Breast epithelium (tissue), 4 donors: ENCODE measurements at places on chromosomes 4 and X.

DNA sequence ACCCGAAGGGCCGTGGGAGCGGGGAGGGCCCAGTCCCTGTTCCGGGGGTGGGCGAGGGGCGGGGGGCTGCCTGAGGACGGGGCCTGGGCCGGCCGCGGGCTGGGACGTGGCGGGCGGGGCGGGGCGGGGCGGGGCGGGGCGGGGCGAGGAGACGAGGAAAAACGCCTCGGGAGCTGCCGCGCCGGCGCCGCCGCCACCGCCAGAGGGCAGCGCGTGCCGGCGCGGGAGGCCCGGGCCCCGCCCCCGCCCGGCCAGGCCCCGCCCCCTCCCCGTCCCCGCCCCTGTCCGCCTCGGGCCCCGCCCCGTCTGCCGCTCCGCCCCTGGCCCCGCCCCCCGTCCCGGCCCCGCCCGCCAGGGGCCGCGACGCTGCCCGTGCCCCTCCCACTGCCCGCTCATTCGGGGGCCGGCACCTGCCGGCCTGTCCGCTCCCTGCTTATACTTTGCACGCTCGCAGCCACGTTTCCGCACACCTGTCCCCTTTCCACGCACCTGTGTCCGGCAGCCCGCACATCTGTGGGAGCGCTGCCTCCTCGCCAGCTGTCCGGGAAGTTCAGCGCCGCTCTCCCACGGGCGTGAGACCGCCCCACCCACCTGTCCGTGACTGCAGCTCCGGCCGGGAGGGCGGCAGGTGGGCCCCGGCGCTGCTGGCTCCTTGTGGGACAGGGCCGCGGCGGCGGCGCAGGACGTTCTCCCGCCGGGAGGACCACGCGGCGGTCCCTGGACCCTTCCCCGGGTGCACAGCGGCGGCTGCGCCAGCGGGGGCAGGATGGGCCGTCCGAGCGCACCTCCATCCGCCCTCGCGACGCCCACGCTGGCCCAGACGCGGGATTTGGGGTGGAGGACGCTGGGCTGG is 1.7 kb upstream of the FGFRL1 start:
- peak overlapping the region; percentile 75 for H3K27ac ChIP-seq
- no peaks in the 10 kb centered on the region for H3K36me3 ChIP-seq
- H3K4me1 ChIP-seq, result peaks cover 9% of the 10 kb centered on the region
- peak; percentile 74 for DNase-seq
- peak overlapping the region; percentile 66 for H3K4me3 ChIP-seq
- no peaks in the 10 kb centered on the region for H3K27me3 ChIP-seq

DNA sequence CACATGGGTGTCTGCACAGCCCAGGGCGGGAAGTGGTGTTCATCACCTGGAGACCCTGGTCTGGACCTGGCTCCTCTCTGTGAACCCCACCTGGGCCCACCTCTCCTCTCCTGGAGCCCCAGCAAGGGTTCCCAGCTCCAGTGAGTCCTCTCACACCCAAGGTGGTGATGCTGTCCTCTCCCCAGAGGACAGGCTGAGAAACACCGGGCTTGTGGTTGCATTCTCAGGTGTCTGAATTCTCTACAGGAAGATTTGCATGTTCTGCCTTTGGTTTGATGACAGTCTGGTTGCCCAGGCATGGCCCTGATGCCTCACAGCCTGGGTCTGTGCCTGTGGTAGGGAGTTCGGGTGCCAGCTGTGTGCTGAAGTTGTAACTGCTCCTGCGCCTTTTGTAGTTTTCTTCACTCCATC is 3.8 kb downstream of the MAEA start:
- H3K4me1 ChIP-seq, result peaks cover 22% of the 10 kb centered on the region
- H3K27ac ChIP-seq, result peak overlapping the region; percentile 36
- no peak overlapping the region for H3K4me3 ChIP-seq
- no peaks in the 10 kb centered on the region for H3K27me3 ChIP-seq

- no peak overlapping the region for H3K4me3 ChIP-seq
- H3K27ac ChIP-seq, result no peak overlapping the region
- H3K27me3 ChIP-seq, result no peaks in the 10 kb centered on the region
- DNase-seq, result no peak
- no peaks in the 10 kb centered on the region for H3K36me3 ChIP-seq
- no peaks in the 10 kb centered on the region for H3K4me1 ChIP-seq
Measured at GRCh38 chr4:151702256-151702655, 58.6 kb downstream of the GATB start.

GRCh38 chrX:29419774-29420553 is 795.4 kb upstream of the MAGEB2 start:
- no peak for DNase-seq
- no peak overlapping the region for H3K27ac ChIP-seq
- H3K4me3 ChIP-seq, result no peak overlapping the region
- no peaks in the 10 kb centered on the region for H3K36me3 ChIP-seq
- peaks cover 4% of the 10 kb centered on the region for H3K27me3 ChIP-seq

- H3K36me3 ChIP-seq, result no peaks in the 10 kb centered on the region
- H3K27ac ChIP-seq, result no peak overlapping the region
- no peaks in the 10 kb centered on the region for H3K27me3 ChIP-seq
Measured at GRCh38 chrX:5702890-5703289, 525.8 kb downstream of the NLGN4X start.

- H3K4me3 ChIP-seq, result no peak overlapping the region
- no peak overlapping the region for H3K27ac ChIP-seq
- peaks cover 53% of the 10 kb centered on the region for H3K27me3 ChIP-seq
Measured at GRCh38 chrX:13934731-13935130, 95.0 kb downstream of the GEMIN8 start.

- DNase-seq, result no peak
- H3K27ac ChIP-seq, result no peak overlapping the region
- H3K4me3 ChIP-seq, result no peak overlapping the region
- H3K36me3 ChIP-seq, result no peaks in the 10 kb centered on the region
- no peaks in the 10 kb centered on the region for H3K27me3 ChIP-seq
- no peaks in the 10 kb centered on the region for H3K4me1 ChIP-seq
Measured at GRCh38 chr4:96952610-96953009, 1112.7 kb downstream of the PDHA2 start.

DNA sequence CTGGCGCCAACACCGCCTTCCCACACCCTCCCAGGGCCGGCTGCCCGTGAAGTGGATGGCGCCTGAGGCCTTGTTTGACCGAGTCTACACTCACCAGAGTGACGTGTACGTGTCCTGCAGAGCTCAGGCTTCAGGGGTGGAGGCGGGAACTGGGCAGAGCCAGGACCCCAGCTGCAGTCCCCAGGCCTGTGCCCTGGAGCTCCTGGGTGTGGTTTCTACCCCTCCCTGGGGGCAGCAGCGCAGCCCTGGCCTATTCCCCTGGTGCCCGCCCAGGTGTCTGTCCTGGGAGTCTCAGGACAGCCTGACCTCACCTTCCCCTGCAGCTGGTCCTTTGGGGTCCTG is 13.1 kb downstream of the FGFR3 start:
- no peaks in the 10 kb centered on the region for H3K4me1 ChIP-seq
- H3K36me3 ChIP-seq, result no peaks in the 10 kb centered on the region
- no peak overlapping the region for H3K27ac ChIP-seq

DNA sequence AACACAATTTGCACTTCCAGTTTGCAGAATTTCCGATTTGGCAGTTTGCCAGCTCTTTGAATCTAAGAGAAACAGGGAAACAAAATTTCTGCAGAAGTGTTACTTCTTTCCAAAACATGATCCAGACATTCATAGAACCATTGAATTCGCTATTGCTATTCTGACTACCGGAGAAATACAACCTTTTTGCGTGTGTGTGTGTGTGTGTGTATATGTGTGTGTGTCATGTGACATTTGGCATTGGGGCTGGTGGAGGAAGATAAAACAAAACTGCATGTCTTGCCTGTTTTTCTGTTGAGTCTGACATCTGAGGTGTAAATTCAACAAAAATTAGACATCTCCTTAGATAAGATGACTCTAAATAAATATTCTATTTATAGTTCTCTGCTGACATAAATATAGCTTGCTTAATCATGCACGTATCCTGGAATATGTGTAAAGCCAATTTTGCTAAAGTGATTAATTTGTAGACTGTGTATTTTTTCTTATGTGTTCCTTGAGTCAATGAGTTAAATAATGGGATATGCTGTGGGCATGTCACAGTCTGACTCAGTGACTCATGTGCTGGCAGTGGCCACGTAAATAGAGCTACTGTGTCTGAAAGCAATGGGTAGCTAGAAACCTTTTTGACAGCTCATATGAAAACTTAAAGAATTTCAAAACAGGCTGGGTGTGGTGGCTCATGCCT is 98.9 kb downstream of the HPGD start:
- H3K4me1 ChIP-seq, result no peaks in the 10 kb centered on the region
- no peak for DNase-seq
- no peaks in the 10 kb centered on the region for H3K36me3 ChIP-seq

GRCh38 chr4:56981795-56982201 is 3.1 kb downstream of the POLR2B start:
- no peaks in the 10 kb centered on the region for H3K36me3 ChIP-seq
- H3K4me1 ChIP-seq, result peaks cover 6% of the 10 kb centered on the region
- DNase-seq, result no peak
- no peak overlapping the region for H3K27ac ChIP-seq
- no peak overlapping the region for H3K4me3 ChIP-seq
- H3K27me3 ChIP-seq, result no peaks in the 10 kb centered on the region

GRCh38 chr4:1973218-1973617 is 35.6 kb downstream of the NELFA start:
- no peak overlapping the region for H3K27ac ChIP-seq
- H3K36me3 ChIP-seq, result peaks cover 6% of the 10 kb centered on the region
- no peaks in the 10 kb centered on the region for H3K27me3 ChIP-seq
- H3K4me3 ChIP-seq, result no peak overlapping the region
